ENCODE measurements at places on chromosomes 16 and 17.

DNA sequence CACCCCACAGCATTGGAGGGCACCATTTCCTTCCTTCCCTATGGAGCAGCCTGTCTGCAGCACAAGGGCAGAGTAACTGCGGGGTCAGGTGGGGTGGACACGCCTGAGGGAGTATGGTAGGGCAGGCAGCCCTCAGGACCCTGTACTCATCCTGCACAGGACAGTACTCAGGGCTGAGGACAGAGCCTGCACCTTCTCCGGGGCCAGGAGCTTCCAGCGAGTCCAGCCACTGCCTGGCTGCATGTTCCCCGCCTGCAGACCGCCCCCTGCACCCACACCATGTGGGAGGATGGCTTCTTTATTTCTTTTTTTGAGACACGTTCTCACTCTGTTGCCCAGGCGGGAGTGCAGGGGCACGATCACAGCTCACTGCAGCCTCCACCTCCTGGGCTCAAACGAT lies 47.6 kb upstream of the CDC42EP4 start:
- no peak for DNase-seq

- no peak for DNase-seq
Measured at GRCh38 chr17:5373112-5373511, 46.4 kb downstream of the NUP88 start.

DNA sequence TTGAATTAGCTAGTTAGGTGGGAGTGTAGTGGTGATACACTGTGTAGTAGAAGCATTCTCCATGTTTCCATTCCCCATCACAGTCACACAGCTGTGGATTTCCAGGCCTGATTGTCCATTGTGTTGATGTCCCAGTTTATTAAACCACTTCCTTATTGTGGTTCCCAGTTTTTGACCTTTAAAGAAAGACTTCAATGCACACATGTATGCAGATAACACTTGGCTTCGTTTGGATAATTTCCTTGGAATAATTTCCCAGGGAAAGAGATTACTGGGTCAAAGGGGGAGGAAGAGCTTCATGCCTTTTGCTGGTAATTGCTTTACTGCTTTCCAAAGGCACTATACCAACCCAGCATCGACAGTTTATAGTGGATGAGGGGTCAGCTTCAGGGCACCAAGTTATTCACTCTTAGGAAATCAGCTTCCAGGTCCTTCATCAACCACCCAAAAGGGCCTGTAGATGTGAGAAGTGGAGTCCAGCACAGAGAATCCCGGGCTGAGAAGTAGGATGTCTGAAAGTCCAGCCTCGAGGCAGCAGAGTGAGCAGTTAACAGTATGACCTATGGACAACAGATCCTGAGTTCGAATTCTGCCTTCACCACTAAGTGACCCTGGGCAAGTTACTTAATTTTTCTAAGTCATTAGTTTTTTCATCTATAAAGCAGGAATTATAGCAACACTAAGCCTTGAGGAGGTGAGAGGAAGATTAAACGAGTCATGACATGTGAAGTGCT lies 31.3 kb upstream of the TNS4 start:
- DNase-seq, result no peak

- DNase-seq, result no peak
Measured at GRCh38 chr17:29048440-29049368, 5.8 kb downstream of the PIPOX start.

GRCh38 chr17:66836063-66837005 lies 1.4 kb downstream of the CACNG5 start:
- DNase-seq, result no peak

DNA sequence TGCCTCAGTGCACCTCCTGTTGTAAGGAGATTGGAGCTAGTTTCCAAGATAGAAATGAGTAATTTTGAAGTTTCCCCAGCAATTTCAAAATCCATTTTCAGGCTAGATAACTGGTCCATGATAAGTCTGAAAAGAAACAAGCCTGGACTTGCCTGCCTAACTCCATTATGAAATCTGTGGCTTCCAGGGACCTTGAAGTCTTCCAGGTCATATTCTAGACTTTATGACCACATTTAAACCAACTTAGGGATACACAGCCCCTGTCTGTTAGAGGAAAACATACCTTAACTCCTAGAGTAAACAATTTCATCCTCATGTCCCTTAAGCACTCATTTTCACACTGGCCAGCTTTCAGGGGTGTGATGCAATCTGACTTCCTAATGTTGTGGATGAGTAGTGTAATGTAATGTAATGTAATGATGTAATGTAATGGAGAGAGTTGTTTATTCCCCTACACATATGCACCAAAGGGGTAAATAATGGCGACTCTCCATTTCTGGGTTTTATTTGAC lies 96.7 kb upstream of the FAM20A start:
- DNase-seq, result no peak

DNA sequence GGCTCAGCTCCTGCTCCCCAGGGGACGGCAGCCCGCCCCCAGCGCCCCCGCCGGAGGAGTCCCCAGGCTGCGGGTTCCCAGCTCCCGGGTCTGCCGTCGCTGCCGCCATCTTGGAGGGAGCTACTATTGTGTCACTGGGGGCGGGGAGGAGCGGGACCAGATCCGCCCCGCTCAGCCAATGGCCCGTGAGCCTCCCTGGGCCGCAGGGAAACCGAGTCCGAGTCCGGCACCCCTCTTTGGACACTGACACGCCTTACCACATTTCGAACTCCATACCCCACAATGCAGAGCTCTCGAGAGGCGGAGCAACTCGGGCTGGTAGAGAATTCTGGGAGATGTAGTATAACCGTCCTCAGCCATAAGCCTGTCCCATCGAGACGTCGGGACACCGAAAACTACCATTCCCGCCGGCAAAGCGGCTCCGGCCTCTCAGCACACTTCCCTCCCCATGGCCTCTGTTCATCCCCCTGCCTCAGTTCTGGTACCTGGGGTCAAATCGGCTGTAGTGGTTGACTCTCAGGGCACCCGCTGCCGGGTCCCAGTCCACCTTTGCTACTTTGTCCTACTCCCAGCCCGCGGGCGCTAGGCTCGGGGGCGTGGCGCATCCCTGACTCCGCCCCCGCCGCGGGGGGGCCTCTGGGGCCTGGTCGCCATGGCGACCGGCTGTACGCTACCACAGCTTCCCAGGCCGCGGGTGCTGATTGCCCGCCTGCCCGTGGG lies at the start of the genes RANBP10 and TSNAXIP1:
RANBP10 (minus strand) TSS at position 133 of the 720 bp plus-strand sequence; CDS start at position 109, 24 bp downstream.
TSNAXIP1 (plus strand) TSS at position 462 of the 720 bp plus-strand sequence. CDS start 261 bp downstream, outside the sequence.
- DNase-seq, result peak; percentile 95

All from activated T-helper 1 cell treated with Interleukin-2 at 50 U/mL for 16 hours (primary cell).